ENCODE measurements at places on chromosomes 12 and 14.
A peak's percentile ranks its signal among the peaks of the same experiment; 100 is the strongest.

DNA sequence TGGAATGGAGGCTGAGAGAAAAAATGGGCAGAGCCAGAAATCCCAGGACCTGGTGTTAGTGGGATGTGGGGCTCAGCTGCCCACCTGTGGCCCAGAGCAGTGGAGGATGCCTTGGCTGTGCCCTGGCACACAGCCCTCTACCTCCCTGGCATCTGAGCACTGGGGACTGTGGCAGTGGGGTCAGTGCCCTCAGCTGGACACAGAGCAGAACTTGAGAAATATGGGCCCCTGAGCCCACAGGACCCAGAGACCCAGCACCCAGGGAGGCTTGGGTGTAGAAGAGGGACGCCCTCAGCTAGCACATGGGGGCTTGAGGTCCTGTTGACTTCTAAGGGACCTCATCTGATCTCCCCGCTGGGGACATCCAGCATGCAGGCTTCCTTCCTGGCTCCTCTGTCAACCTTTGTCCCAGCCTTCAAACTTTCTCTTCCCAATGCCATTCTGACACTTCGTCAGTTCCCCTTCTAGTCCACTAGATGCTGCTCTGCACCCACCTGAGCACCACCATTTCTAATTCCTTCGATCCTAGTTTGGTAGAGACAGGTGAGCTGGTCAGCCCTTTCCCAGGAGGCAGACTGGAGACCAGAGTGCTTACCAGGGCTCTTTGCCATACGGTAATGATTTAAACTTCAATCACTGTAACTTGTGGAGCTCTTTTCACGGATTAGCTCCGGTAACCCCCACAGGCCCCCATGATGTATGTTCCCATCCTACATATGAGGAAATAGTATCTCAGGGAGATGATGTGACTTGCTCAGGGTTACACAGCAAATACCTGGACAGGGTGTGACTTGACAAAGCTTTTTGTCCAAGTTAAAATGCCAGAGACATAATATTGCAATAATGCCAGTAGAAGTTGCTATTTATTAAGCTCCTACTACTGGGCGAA lies 143.7 kb downstream of the ASCL4 start:
- no peak for DNase-seq

DNA sequence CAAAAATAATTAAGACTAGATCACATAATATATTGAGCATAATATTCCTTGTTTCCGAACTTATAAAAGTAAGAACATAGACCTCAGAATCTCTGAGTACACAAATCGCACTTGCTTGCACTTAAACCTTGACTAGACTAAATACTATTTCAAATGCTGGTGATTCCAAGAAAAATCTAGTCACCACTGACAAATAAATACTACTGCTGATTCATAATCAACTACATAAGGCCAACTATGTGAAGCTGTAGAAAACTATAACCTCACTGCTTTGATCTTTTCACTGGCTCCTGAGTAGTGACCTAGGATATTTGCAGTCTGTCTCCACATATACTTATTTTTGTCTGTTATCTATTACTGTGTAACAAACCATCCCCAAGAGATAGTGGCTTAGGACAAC lies 245.4 kb downstream of the DIO2 start:
- no peak for DNase-seq

DNA sequence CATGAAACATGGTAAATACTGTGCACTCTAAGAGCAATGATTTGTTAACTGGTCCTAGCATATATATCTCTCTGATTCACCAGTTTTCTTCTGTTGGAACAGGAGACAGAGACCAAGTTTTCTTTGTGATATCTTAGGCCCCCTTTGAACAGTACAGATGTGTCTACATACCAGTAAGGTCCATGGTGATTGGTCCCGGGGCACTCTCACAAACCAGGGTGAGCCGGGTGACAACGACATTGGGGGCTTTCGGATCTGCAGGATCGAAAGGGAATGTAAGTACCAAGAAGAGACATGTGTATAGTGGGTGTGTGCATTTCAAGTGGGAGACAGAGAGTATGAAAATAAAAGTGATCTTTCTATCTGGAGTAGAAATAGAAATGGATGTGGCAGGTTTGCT lies 11.3 kb upstream of the ERP27 start:
- no peak for DNase-seq

DNA sequence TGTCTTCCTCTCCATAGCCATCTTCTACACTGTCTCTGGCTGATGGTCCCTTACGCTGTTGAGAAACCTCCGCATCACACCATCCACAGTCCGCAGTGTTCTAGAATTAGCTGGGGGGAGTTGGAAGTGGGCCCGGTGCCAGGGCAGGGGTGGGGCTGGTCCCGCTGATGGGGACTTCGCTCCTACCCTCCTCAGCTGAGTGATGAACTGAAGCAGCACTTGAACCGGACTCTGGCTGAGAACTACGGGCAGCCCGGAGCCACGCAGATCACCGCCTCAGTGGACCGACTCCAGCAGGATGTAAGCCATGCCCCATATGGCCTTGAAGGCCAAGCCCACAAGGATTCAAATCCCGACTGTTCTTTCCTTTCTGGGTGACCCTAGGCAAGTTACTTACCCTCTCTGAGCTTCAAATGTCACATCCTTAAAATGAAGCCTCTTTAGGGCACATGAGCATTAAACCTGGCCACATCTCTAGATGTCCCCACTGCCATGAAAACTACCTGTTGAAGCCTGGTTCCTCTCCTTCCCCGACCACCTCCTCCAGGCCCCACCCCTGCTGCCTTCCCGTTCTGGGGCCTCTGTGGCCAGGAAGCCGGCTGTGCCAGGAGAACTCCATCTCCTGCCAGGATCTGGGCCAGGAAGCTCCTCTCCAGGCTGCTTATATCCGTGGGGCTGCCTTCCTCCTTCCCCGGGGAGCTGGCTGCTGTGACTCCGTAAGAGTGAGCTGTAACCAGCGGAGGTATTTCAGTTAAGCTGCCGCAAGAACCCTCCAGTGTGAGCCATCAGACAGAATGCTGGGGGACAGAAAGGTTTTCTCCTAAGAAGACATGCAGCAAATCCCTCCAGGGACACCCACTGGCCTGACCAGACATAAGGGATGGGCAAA lies 53.1 kb downstream of the TSPAN11 start:
- DNase-seq, result no peak

DNA sequence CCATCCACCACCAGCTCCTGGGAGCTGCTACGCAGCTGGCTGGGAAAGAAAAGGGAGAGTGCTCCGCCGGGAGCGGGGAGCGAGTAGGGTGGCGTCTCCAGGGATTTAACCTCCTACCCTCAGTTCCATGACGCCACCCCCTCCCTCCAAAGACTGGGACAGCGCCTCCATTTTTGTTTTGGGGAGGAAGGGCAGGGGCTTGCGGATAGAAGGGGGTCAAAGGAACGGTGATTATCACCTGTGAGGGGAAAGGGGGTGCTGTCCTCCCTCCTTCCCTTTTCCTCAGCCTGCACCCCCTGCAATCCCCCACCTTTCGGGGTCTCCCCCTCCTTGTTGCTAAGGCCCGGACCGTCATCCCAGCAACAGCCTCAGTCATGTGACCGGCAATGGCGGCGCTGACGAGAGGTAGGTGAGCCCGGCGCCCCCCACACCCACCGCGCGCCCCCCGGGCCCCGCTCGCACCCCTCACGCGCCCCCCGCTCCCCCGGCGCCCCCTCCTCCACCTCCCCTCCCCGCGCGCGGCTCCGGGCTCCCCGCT lies at the start of gene DTX3:
TSS of gene DTX3 (plus strand) at position 371 of the 538 bp plus-strand sequence. CDS start 1,694 bp downstream, outside the sequence.
- no peak for DNase-seq

GRCh38 chr12:106227641-106228319 lies 20.0 kb downstream of the CKAP4 start:
- no peak for DNase-seq

- DNase-seq, result no peak
Measured at GRCh38 chr14:65804439-65805112, 392.0 kb downstream of the FUT8 start.

GRCh38 chr14:34020014-34020413 lies 69.1 kb upstream of the EGLN3 start:
- no peak for DNase-seq

DNA sequence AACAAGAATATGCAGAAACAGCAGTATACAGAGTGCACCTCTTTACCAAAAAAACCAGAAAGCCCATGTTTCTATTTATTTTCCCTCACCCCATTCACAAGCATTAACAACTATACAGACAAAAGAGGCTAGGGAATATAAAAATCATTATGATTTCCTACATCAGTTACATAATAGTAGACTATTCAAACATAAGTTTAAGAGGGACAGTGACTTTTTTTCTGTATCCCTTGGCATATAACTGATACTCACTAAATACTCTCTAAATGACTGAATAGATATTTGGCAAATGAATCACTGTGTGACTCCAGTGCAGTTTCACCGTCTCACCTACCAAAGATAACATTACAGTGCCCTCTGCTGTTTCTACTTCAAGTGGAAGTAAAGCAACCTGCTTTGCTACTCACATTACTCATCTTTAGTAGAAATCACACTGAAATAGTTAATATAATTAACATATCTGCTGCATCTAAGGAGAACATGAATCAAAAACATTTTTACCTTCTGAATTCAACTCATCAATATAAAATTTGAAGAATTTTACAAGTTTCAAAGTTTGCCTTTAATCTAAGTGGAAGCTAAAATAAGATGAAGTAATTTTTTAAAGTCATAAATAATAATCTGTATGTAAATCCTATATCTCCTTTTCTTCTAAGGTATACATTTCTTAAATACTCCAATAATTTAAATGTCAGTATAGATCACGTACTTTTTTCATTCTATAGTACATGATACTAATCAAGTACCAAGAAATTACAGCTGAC lies 103.8 kb downstream of the OSBPL8 start:
- peak; percentile 84 for DNase-seq

Measured in Panc1 (cell line).